ENCODE measurements at places on chromosomes 16 and 17. TPM values are rescaled to one million over a fixed set of nuclear protein-coding genes. Genes with fewer than 3 reads are reported as not detected.

The C1QTNF1 gene
- 47.1 TPM for total RNA-seq

The PPP1R27 gene
- total RNA-seq = not detected

The CD300E gene
- total RNA-seq = not detected

The PTGES3L gene
- total RNA-seq = 0.52 TPM

The SOX15 gene
- 0.52 TPM for total RNA-seq

The PDPK1 gene
- total RNA-seq = 29.9 TPM

The RAB37 gene
- 7.7 TPM for total RNA-seq

The CD79B gene
- total RNA-seq = not detected

The TEKT5 gene
- not detected for total RNA-seq
